ENCODE measurements at places on chromosomes 16 and 17. TPM values are rescaled to one million over a fixed set of nuclear protein-coding genes. Genes with fewer than 3 reads are reported as not detected.

- no peak overlapping the region for H3K27ac ChIP-seq
- no peaks in the 10 kb centered on the region for H3K36me3 ChIP-seq
- DNase-seq, result no peak
- peaks cover 10% of the 10 kb centered on the region for H3K27me3 ChIP-seq
- no peaks in the 10 kb centered on the region for H3K4me1 ChIP-seq
- no peak overlapping the region for H3K4me3 ChIP-seq
These were observed 849.1 kb upstream of the RBFOX1 start for GRCh38 chr16:6483469-6484033.

GRCh38 chr17:14701886-14702285 is 401.0 kb downstream of the HS3ST3B1 start:
- no peak overlapping the region for H3K4me3 ChIP-seq
- H3K27me3 ChIP-seq, result no peaks in the 10 kb centered on the region
- no peaks in the 10 kb centered on the region for H3K4me1 ChIP-seq
- DNase-seq, result no peak
- H3K36me3 ChIP-seq, result no peaks in the 10 kb centered on the region

DNA sequence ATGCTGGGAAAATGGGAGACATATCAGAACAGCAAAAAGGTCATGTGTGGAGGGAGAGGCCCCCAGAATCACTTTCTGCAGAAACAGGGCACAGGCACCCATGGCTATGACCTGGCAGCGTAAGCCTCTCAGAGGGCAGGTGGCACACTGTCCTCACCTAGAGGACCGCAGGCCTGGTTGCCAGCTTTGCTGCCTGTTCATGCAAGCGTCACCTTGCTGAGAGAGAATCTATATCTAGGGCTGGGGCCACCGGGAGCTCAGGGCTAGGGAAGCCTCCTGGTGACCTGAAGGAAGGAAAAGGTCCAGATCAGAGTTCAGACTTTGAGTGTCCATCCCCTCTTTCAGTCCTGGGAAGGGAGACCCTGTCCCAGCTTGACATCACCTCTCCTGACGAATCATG is 78.7 kb downstream of the GOSR1 start:
- no peak overlapping the region for H3K27ac ChIP-seq
- no peaks in the 10 kb centered on the region for H3K36me3 ChIP-seq
- H3K27me3 ChIP-seq, result no peaks in the 10 kb centered on the region
- no peaks in the 10 kb centered on the region for H3K4me1 ChIP-seq

DNA sequence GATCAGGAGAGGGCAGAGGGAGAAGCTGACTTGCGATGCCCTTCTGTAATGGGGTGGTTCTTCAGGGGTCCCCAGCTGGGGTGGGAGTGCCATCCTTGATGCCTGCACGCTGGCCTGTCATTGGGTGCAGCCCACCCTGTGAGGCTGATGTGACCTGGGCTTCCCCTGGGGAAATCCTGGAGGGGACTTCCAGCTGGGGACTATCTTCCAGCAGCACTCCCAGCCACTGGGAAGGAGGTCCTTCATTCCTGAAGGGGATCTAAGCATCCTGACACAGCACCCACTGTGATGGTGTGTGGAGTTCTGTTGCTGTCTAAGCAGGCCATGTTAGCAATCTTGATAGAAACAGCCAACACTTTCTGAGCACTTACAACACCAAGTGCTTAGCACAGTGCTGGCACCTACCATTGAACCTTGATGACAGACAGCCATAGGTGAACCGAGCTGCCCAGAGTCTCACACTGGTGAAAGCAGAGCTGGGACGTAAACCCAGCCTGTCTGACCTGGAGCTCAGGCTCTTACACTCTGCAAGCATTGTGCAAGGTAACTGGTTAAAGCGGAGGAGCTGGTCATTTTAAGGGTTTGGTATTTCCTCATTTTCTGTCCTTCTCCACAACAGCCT is 211.3 kb downstream of the CCDC182 start:
- no peak overlapping the region for H3K4me3 ChIP-seq
- DNase-seq, result no peak
- H3K27me3 ChIP-seq, result no peaks in the 10 kb centered on the region
- H3K4me1 ChIP-seq, result no peaks in the 10 kb centered on the region

DNA sequence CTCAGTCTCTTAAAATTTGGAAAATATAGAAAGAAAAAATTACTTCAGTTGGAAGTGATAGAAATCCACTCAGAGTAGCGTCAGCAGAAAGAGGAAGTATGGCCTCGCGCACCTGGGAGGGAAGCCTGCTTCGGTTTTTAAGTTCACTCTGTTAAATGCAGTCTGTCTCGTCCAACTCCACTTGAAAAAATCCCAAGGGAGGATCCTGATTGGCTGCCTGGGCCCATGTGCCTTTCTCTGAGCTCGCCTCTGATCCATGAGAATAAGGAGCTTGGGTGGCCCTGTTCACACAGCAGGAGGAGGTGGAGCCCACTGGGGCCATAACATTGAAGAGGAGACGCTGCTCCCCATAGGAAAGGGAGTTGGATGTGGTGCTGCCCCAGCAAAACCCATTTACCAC is 40.7 kb downstream of the DNAJA2 start:
- no peaks in the 10 kb centered on the region for H3K36me3 ChIP-seq
- H3K4me3 ChIP-seq, result no peak overlapping the region
- no peak for DNase-seq
- H3K27me3 ChIP-seq, result no peaks in the 10 kb centered on the region
- H3K27ac ChIP-seq, result no peak overlapping the region
- no peaks in the 10 kb centered on the region for H3K4me1 ChIP-seq

DNA sequence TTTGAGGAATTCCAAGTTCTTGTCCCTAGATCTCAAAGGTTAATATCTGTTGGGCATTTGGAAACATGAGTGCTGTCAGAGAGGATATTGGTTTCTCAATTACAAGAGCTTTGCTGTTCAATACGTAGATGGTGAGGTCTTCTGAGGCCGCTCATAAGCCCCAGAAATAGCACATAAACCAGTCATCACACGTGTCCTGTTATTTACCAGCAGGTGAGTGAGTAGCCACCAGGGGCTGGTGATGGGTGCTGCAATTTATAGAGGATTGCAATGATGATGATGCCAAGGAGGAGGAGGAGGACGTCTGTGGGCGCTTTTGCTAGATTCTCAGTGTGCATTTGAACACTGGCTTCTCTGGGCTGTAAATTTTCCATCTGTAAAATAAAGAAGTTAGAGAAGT is 89.0 kb downstream of the SALL1 start:
- no peaks in the 10 kb centered on the region for H3K27me3 ChIP-seq
- H3K4me3 ChIP-seq, result no peak overlapping the region
- H3K36me3 ChIP-seq, result no peaks in the 10 kb centered on the region
- no peaks in the 10 kb centered on the region for H3K4me1 ChIP-seq
- no peak for DNase-seq

DNA sequence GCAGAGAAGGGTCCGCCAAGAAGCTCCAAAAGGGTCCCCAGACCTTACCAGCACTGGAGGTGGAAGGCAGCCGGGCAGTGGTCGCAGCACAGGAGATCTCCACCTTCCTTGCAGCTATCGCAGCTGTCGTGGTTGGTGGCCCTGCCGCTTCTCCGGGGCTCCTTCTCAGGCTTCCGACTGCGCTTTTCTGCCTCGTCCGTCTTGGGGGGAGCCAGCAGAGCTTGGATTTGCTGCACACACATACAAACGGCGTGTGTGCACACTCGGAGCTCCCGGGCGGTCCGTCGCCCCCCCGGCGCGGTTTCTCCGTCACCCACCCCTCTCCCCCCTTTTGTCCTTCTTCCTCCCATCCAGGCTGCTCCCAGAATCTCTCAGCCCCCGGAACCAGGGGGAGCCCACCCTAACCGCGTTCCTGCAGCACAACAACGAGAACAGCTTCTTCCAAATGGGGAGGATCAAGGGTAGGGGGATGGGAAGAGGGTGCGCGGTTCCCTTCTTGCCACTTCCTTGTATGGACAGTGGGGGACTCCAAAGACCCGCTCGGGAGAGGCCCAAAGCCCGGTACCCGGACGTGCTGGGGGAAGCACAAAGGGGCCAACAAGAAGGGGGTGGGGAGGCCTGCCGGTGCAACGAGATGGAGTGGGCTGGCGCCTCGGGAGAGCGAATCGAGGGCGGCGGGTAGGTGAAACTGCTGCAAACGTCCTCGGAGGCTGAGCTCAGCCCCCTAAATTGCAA is 1.1 kb downstream of the PHF12 start:
- peak; percentile 69 for DNase-seq
- H3K27me3 ChIP-seq, result no peaks in the 10 kb centered on the region
- peak overlapping the region; percentile 98 for H3K27ac ChIP-seq
- no peaks in the 10 kb centered on the region for H3K4me1 ChIP-seq
- H3K36me3 ChIP-seq, result no peaks in the 10 kb centered on the region

GRCh38 chr17:20266806-20267458 is 200.4 kb downstream of the LGALS9B start:
- no peak overlapping the region for H3K4me3 ChIP-seq
- H3K4me1 ChIP-seq, result no peaks in the 10 kb centered on the region
- no peaks in the 10 kb centered on the region for H3K27me3 ChIP-seq
- no peak overlapping the region for H3K27ac ChIP-seq
- no peaks in the 10 kb centered on the region for H3K36me3 ChIP-seq

DNA sequence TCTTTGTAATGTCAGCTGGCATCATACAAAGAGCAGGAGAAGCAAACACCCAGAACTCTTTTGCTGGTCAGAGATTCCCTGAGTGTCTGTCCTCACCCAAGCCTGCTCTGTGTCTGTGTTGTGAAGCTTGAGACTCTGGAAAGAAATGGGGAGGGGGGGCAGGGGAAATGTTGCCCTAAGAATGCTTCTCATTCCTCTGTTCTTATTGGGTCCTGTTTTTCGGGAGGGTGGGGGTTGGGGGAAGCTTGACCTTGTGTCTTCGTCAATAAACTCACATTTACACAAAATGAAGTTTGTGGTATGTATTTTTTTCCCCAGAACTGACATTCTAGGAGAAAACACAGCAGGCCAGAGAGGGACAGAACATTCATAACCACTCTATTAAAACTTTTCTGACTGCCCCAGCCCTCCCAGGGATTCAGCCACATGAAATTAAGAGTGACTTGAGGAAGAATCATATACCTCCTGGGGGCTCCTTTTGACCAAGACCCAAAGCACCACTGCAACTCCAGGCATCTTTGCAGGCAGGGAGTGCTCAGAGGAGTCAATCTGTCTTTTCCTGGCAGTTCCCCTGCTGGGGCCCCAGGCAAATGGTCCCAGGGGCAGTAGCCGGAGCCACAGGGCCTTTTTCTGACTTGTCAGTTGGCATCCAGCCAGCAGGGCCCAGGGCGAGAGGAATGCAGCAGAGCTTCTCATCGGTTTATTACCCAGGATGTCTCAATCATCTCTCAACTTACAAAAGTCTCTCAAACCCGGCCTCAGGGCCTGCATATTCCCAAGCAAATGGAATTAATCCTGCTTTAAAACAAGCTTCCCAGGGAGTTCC is 5.1 kb upstream of the RASL10B start:
- H3K4me3 ChIP-seq, result no peak overlapping the region
- H3K27ac ChIP-seq, result no peak overlapping the region
- DNase-seq, result peak; percentile 53
- peaks cover 9% of the 10 kb centered on the region for H3K36me3 ChIP-seq
- H3K4me1 ChIP-seq, result no peaks in the 10 kb centered on the region
- H3K27me3 ChIP-seq, result no peaks in the 10 kb centered on the region

- no peaks in the 10 kb centered on the region for H3K27me3 ChIP-seq
- H3K27ac ChIP-seq, result no peak overlapping the region
These were observed 71.6 kb upstream of the NUDT7 start for GRCh38 chr16:77650761-77651160.

DNA sequence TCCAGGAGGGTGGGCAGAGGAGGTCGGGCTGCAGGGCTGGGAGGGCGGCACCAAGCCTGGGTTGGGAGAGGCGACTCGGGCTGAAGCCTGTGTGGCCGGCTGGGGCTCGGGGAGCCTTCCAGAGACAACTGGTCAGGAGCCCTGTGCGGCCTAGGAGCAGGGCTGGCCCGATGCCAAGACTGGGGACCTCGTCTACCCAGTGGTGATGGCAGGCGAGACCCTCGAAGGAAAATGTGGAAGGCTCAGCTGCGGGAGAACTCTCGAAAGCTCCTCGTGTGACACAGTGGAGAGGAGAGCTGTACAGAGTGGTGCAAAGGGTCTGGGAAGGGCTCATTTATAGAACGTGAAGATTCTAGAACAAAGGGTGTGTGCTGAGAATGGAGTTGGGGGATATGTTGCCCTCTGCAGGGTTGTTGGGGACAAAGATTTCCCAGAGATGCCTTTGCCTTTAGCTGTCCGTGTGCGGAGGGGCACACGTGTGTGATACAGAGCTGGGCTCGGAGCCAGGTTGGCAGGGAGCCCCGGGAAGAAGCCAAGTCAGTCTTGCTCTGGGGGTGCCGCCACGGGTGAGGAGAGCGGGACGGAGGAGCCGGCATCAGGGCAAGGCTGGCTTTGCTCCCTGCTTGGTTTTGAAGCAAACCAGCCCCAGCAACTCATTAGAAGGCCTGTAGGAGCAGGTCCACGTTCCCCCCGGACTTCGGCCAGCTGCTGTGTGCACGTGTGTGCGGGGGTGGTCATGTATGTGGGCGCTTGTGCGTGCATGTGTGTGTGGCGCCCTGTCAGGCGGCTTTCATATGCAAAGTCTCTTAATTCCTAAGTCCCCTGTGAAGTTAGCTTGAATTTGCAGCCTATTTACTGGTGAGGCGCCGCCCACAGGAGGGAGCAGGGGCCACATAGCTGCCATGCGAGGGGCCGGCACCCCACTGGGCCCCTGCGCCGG is 132.4 kb upstream of the CHMP6 start:
- no peak overlapping the region for H3K4me3 ChIP-seq
- peaks cover 4% of the 10 kb centered on the region for H3K4me1 ChIP-seq
- H3K36me3 ChIP-seq, result no peaks in the 10 kb centered on the region
- peak; percentile 43 for DNase-seq
- no peaks in the 10 kb centered on the region for H3K27me3 ChIP-seq

DNA sequence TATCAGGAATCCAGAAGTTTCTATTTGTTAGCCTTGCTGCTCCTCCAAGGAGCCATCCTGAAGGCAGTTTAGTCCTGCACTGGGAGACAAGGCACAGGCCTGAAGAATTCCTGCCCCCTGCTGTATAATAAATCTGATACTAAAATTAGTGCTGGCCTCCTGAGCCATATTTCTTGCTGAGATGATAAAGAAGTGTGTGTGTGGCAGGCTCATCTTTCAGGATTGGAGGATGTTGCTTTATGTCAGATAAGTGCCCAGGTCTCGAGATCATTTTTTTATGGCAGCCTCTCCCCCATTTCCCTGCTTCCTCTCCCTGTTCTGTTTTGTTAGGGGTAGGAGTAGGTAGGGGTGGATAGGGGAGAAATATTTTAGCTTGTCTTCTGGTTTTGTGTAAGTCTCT is 26.0 kb downstream of the MSI2 start:
- no peaks in the 10 kb centered on the region for H3K27me3 ChIP-seq
- no peak for DNase-seq
- H3K4me1 ChIP-seq, result no peaks in the 10 kb centered on the region
- no peaks in the 10 kb centered on the region for H3K36me3 ChIP-seq
- no peak overlapping the region for H3K27ac ChIP-seq
- H3K4me3 ChIP-seq, result no peak overlapping the region

DNA sequence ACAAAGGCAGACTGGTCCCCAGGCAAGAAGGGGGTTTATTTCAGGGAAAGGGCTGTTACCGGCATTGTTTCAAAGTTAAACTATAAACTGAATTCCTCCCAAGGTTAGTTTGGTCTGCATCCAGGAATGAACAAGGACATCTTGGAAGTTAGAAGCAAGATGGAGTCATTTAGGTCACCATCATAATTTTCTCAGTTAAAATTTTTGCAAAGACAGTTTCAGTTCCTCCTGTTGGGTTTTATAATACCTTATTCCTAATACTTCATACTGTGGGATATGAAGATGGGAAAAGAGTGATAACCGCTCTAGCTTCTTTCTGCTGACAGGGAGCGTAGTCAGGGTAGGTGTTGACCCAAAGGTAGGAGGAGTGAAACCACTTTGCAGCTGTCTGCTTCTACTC is 24.8 kb downstream of the PMM2 start:
- H3K27me3 ChIP-seq, result no peaks in the 10 kb centered on the region
- H3K4me1 ChIP-seq, result no peaks in the 10 kb centered on the region
- H3K36me3 ChIP-seq, result peaks cover 18% of the 10 kb centered on the region
- no peak for DNase-seq
- H3K27ac ChIP-seq, result no peak overlapping the region
- no peak overlapping the region for H3K4me3 ChIP-seq

RAB37 gene
- total RNA-seq, result 7.2 TPM

CEP295NL gene
- total RNA-seq, result 0.72 TPM

OR1A1 gene
- total RNA-seq, result not detected

STX1B gene
- 0.35 TPM for total RNA-seq

Data from colonic mucosa (tissue), 4 donors.